ENCODE measurements at places on chromosomes 16 and 17.

- no peak for DNase-seq
These were observed 24.5 kb downstream of the SOCS1 start for GRCh38 chr16:11231367-11231970.

DNA sequence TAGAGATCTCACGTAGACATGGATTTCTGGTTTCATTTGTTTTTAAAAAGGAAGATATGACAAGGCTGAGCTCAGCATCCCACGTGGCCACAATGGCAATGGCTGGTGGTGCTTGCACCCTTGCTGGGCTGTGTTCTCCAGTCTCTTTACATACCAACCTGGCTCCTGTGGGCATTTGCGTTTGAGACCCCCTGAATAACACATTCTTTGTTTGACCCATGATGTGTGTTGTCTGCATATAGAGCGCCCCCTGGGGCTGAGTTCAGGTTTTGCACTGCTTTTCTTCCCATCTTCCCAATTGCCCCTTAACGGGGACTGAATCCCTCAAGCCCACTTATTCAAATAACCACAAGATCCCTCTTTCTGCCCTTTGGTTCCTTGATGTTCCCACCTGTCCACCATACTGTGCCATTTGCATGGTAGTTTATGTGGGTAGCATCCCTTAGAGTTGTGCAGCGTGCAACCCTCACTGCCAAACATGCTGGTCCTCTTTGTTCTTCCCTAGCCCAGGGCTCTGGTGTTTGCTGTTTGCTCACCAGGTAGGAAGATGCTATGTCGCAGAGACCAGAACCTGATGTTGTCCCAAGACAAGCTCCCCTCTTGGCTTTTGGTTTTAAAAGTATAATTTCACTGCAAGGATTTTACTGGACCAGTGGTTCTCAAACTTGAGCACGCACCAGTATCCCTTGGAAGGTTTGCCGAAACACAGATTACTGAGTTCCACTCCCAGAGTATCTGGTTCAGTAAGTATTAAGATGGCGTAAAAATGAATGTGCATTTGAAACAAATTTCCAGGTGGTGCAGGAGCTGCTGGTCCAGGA, 38.5 kb upstream of the NKD1 start:
- peak; percentile 12 for DNase-seq

DNA sequence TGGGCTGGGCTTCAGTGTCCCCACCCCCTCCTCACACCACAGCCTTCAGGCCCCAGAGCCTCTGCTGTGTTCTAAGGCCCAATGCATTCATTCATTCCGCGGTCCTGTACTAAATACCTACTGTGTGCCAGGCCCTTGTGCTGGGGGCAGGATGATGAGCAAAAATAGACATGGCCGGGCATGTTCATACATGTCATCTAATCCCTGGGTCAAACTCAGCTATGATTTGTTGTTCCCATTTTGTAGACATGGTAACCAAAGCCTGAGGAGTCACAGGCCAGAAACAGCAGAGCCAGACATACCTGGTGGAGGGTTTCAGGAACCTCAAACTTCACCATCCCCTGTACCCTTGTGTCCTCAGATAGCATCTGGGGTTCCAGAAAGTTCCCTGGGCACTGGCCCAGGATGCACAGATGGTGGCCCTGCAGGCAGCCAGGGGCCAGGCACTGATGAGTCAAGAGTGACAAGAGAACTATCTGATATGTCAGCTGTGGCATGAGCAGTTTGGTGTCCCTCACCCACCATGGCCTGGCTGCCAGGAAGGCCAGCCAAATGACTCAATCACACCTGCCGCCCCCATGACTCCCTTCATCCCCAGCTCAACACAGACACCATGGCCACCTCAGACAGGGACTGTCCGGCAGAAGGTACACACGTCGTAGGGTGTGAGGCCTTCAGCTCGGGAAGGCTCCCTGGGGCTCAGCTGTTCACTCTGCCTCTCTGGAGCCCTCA, 2.7 kb upstream of the RRAD start:
- peak; percentile 25 for DNase-seq

DNA sequence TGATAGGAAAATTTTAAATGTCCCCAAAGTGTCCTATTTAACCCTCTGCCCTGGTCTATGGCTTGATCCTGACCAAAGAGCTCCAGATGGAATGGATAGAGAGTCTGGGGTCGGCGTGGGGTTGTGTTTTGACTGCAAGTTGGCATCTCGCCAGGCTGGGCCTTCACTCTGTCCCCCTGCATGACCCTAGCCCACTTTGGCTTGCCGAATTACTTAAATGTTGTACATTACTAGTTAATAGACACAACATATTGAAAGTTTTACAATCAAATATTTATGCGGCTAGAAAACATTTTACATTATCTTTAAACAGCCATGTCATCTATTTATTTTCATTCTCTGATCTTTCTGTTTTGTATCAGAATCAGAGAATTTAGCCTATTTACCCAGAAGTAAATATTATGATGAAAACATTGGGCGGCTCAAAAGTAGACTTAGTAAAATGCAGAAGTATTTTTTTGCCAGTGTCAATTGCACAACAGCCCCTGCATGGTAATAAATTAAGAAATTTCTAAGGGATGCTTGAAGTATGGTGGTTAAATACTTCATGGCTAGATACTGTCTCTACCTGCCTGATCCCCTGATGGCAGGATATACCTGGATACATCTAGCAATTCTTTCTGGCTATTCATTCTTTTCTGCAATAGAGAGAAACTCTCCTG, 18.8 kb upstream of the MYOCD start:
- DNase-seq, result no peak

- no peak for DNase-seq
These were observed 46.4 kb downstream of the SLFN5 start for GRCh38 chr17:35289222-35289621.

DNA sequence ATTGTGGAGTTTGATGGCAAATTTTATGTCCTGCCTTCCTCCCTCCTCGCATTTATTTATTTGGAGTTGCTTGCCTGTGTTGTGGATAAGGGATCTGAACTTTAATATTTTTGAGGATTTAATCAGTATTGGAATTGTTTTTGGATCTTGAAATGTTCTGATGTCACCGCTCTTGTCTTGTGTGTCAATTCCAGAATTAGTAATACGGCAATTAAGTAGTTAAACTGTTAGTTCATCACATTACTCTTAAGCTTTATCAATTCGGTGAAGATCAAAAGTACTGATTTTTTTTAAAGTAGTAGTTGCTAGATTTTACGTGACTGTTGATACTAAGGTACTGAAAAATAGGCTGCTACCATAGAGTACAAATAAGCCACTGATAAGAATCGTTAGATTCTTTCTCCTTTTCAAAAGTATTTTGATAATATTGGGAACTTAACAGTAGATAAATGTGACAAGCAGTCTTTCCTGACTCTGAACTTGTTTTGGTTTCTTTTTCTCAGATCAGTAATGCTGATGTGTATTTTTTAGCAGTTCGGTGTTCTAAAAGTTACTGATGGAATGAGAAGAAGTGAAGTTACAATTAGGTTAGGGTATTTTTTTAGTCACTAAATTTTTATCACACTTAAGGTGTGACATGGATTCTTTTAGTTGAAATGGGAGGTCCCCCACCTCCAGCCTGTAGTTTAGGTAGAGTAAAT, 2.0 kb downstream of the RBBP6 start:
- DNase-seq, result no peak

GRCh38 chr16:89268987-89269735, 51.7 kb downstream of the ZNF778 start:
- DNase-seq, result no peak

DNA sequence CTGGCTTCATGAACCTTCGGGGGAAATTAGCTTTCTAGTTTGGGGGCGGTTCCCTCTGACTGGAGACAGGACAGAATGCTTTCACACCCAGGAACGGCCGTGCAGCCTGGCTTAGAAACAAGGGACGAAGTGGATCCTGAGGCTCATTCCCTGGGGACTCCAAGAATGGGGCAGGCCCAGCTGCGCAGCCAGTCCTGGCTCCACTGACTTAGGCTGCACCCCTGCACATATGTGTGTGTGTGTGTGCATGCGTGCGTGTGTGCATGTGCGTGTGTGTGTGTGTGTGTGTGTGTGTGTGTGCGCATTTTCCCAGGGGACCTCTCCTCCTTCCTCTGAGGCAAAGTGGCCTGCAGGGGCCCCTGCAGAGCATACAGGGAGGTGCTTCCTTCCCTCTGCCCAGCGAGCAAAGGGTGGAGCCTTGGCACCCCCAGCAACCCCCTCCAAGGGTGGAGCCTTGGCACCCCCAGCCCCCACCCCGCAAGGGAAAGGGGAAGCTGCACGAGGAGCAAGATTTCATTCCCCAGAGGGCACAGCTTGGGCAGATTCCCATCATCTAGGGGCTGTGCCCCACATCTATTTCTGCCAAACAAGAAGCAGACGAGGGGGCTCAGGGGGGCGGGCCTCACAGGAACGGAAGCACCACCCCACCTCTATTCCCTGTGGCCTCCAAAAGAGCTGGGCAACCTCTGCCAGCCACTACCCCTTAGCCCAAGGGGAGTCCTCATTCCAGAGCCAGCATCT, 97.6 kb upstream of the CBX4 start:
- DNase-seq, result no peak

DNA sequence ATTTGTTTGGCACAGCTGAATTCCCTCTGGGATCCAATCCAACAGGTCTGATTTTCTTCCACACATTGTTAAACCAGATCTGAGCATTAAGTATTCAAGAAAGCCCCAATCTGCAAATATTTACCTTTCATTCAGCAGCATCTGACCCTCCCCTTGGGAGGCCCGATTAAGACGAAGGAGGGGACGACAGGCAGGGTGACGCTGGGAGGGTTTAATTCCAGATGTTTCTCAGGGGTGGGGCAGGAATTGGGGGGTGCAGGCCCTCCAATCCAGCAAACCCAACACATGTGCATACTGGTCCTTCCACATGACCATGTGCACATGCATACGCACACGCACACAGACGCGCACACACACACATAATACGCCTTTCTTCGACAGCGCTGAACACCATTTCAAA, 240.5 kb downstream of the GSG1L start:
- no peak for DNase-seq

DNA sequence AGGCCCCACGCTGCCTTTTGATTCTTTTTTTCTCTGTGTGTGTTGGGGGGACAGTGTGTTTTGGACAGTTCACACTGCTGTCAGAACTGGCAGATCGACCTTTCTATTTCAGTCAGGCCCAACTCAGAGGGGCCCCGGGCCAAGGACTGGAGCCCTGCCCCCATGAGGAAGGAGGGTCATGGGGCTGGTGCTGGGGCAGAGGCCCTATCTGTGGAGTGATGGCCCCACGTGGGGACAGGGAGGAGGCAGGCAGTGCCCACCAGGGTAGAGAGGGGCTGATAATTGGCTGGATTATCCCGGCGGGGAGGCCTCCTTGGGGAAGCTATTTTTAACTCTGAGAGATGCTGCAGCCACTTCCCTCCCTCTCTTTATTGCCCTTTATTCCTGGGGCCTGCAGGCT, 5.7 kb upstream of the KCNJ12 start:
- DNase-seq, result no peak

GRCh38 chr17:81043725-81044427, 8.9 kb downstream of the BAIAP2 start:
- DNase-seq, result peak; percentile 95

- no peak for DNase-seq
These were observed 124.3 kb downstream of the CDH13 start for GRCh38 chr16:82751020-82751419.

- no peak for DNase-seq
These were observed 27.8 kb downstream of the RABEP1 start for GRCh38 chr17:5309851-5310250.

DNA sequence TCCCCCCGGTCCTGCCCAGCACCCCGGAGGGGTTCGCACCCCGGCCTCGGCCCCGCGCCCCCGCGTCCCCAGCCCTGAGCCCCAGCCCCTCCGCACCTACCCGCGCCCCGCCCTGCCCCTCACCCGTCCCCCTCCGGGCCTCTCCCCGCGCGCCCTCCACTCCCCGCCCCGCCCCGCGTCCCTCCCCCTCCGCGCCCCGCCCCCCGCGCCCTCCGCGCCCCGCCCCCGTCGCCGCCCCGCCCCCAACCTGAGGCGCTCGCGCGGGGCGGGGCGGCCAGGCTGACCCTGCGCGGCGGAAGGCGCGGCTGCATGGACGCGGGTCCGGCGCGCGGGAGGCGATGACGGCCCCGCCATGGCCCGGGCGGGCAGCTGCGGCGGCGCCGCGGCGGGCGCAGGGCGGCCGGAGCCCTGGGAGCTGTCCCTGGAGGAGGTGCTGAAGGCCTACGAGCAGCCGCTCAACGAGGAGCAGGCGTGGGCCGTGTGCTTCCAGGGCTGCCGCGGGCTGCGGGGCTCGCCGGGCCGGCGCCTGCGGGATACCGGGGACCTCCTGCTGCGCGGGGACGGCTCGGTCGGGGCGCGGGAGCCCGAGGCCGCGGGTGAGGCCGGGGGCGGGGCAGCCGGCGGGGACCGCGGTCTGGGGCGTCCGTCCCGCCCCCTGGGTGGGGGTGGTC, at the start of gene SPIRE2:
SPIRE2 (plus strand) TSS at position 277 of the 671 bp plus-strand sequence; CDS start at position 353, 76 bp downstream.
- DNase-seq, result peak; percentile 95

DNA sequence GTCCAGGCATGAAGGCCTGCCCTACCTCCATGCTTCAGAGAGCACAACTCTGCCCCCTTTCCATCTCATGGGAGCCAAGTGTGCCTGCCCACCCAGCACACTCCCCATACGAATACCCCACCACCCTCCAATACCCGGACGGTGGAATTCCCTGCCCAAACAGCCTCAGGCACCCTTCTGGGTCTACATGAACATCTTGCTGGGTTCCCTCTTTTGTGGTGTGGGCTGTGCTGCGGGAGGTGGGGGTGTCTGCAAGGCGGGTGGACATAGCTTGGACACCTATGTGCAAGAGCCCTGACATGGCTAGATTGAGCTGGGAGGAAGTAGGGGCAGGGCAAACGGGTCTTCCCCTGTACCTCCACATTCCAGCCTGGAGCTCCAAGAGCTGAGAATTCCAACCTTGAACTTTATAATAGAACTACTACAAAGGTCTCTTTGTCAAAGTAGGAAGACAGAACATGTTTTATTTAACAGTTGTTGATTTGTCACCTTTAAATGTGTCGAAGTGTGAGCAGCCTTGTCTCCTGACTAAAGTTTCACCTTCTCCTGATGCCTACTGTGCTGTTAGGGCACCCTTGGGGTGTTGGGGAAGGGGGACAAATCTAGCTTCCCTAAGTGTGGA, 9.1 kb downstream of the SLC6A2 start:
- DNase-seq, result no peak

- no peak for DNase-seq
These were observed 5.6 kb upstream of the SYNRG start for GRCh38 chr17:37614823-37615222.

DNA sequence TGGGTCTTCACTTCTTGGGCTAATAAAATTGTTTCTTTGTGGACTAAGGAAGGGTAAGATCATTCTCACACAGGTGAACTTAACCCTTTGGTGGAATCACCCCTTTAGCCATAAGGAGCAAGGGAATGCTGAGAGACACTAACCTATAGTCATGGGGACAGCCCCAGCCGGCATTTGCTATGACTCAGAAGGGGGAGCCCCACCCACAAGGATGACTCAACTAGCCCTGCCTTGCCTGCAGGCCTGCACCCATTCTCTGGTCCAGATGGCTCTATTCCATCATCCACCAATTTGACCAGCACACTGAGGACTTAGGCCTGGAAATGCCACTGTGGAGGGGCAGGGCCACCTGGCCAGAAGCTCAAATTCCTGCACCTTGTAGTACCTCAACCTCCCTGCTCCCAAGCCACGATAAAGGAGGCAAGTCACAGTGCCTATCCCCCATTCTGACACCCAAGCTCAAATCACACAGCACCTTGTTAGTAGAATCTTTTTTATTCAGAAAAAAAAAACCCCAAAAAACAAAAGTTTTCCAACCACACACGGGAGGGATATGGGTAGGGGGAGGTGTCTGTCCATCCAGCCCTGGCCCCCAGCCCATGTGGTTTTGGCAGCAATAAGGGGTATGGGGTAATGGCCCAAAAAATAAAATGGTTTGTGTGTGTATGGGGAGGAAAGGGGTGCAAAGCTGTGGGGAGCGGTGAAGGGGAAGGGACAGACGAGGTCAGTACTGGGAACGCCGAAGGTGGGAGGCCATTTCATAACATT, 3.0 kb downstream of the PFN1 start:
- DNase-seq, result peak; percentile 90

GRCh38 chr16:54774768-54775167, 155.9 kb upstream of the IRX5 start:
- DNase-seq, result peak; percentile 44

Data from astrocyte of the hippocampus (primary cell).